PC-3 (cell line): ENCODE measurements at places on chromosomes 5 and 9. TPM values are rescaled to one million over a fixed set of nuclear protein-coding genes. Genes with fewer than 3 reads are reported as not detected.

BBLN gene
- total RNA-seq = 158 and 171 TPM in 2 replicates

LCN10 gene
- not detected in 2 replicates for total RNA-seq

- no peak for DNase-seq
These were observed 17.2 kb upstream of the ROR2 start for GRCh38 chr9:91967259-91967658.

- no peak for DNase-seq
These were observed 34.7 kb downstream of the SLC6A7 start for GRCh38 chr5:150224483-150225027.

- no peak for DNase-seq
These were observed 99.2 kb downstream of the DTWD2 start for GRCh38 chr5:118889165-118889564.

- no peak for DNase-seq
These were observed 6.7 kb upstream of the OR1N2 start for GRCh38 chr9:122546196-122546595.

DNA sequence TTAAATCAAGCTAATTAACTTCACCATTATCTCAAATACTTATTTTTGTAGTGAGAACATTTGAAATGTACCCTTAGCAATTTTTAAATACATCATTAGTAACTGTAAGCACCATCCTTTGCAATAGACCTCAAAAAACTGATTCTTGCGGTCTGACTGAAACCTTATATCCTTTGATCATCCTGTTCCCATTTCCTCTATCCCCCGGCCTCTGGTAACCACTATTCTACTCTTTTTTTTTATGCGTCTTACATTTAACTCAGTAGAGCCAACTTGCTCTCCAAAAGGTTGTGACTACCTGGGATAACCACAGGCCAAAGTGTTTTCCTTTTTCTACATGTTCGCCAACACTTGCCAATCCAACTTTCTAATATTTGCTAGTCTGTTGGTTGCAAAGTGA, 106.1 kb downstream of the IRX1 start:
- DNase-seq = no peak

DNA sequence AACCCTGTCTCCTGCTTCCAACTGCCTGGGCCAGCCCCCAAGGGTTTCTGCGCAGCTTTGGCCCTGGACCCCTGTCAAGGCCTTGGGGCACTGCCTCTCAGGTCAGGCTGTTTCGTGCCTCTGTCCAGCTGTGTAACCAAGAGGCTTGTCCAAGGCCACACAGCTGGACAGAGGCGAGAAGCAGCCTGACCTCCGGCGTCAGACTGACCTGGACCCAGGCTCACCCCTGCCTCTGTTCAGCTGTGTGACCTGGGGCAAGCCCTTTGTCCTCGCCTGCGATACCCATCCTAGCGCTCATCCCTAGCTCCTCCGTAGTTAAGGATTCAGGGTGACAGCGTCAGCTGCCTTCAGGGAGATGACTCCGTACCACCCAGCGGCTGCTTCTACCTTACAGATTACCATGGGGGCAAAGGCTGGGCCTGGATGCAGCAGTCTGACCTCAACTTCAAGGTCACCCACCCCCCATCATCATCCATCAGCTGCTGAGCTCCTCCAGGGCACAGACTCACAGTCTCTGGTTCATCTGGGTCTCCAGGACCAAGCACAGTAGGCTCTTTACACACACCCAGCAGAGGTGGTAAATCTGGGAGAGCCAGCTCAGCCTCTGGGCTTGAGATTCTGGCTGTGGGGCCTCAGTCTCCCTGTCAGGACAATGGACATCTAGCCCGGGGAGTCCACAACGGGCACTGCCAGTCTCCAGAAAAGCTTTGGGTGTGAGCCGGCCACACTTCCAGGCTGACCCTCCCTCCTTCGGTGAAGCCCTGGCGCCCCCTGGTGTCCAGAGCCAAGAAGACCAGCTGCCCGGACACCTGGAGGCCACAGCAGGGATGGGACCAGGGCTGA, 7.9 kb downstream of the AK1 start:
- DNase-seq = peak; percentile 78

DNA sequence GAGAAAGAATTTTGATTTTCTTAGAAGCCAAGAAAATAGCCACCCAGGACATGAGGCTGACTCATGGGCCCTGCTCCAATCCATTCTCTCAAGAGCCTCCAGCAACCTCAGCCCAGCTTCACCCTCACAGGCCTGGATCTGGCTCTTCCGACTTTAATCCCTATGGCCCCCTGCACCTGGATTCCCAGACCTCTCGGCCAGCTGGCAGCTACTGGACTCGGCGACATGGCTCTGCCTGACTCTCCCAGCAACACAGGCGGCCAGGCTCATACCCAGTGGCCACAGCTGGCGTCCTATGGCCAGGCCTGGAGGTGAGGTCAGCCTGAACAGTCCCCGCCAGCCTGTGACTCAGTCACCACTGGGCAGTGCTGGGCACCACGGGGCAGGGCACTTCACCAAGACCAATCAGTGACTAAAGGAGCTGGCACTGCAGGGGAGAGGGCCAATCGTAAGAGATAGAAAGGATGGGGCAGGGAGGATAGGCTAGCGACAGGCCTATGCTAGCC, 6.2 kb upstream of the PDLIM4 start:
- DNase-seq = no peak
